ENCODE measurements at places on chromosomes 3 and 15. TPM values are rescaled to one million over a fixed set of nuclear protein-coding genes. Genes with fewer than 3 reads are reported as not detected.

AHSG gene
- total RNA-seq: not detected

LOXL1 gene
- 84.8 TPM for total RNA-seq

RBP2 gene
- total RNA-seq: not detected

SELENOT gene
- 104 TPM for total RNA-seq

SCN5A gene
- 0.37 TPM for total RNA-seq

FOXB1 gene
- not detected for total RNA-seq

PP2D1 gene
- not detected for total RNA-seq

DCBLD2 gene
- 310 TPM for total RNA-seq

MNS1 gene
- total RNA-seq: 3.5 TPM

SLC9A9 gene
- total RNA-seq: 6.8 TPM

SLC35G2 gene
- 6.6 TPM for total RNA-seq

Measured in subcutaneous preadipocyte (primary cell).